ENCODE measurements at places on chromosomes 4 and X.

- no peak for DNase-seq
Measured at GRCh38 chr4:117063961-117064696, 21.2 kb downstream of the TRAM1L1 start.

DNA sequence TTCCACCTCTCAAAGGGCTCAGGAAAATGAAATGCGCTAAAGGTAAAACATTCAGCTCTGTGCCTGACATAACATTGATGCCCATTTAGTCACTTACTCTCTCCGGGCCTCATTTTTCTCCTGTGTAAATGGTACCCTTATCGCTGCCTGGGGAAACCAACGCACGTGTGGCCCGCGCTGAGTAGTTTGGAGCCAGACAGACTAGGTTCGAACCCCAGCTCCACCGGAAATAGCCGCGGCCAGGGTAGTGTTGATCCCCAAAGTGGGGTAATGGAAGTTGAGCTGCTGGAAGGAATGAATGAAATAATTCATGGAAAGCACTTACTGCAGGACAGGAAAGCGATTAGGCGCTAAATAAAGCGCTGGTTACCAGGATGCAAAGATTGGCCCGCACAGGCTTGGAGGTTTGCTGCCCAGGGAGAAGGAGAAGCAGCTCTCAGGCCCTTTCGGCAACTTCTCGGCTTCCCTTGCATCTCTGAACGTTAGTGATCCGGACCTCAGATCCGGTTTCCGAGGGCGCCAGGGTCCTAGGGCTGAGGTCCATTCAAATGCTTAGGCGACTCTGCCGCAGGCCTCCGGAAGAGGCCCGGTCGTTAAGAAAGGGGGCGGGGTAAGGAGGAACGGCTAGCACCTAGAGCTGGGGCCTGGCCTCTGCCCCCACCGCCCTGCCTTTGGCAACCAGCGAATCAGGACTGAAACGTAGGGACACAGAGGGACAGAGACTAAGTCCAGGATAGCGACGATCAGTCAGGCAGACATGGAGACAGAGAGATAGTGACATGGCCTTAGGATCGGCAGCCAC lies 13.3 kb downstream of the NKX3-2 start:
- no peak for DNase-seq

DNA sequence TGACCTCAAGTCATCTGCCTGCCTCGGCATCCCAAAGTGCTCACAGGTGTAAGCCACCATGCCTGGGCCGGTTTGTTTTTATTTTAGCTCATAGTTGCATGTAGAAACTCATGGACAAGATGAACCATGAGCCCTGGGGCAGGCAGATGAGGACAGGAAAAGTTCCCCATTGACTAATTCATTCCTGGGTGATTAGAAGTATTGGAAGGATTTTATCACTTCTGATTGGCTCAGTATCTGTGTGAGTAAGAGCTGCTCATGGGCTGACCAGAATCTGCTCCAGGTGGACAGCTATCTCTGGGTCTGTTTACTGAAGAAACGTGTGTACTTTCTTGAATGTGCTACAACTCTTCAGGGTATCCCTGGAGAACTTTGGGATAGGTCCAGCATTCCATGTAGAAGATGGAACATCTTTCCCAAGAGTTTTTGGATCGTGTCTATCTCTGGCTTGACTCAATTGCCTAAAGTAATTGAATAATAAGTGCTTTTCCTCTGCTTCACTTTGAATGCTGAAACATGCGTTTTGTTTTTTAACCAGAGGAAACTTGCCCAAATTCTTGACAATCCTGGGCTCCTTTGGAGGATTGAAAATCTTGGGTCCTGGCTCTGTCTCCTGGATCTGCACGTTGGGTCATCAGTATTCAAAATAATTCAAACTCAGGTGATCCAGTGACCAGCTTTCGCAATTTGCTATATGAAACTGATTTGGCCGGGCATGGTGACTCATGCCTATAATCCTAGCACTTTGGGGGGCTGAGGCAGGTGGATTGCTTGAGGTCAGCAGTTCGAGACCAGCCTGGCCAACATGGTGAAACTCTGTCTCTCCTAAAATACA lies 88.6 kb upstream of the DHRSX start:
- no peak for DNase-seq

DNA sequence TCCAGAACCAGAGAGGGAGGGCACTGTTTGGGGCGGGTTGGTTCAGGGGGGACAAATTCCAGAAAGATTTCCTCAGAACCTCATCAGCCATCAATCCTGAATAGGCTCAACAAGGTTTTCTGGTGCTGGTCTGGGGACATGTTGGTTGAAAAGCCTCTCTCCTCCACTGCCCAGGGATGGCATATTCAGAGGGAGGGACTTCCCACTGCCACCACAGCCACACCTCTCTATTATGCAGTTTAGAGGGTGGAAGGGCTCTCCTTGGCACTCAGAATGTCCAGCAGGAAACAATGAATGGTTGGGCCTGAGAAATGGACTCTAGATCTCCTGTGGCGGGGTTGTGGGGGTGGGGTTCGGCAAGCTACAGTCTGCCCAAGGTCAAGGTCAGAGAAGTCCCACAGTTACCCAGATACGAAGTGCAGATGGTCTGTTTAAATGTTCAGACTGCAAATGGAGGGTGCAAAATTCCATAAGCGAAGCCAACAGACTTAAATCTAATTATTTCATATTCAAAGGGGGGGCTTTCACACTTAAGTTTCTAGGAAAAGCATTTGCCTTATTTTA lies 70.7 kb downstream of the LEF1 start:
- DNase-seq = no peak

- no peak for DNase-seq
Measured at GRCh38 chr4:26573389-26573794, 10.5 kb upstream of the TBC1D19 start.

GRCh38 chrX:115047181-115047580 lies 29.8 kb upstream of the IL13RA2 start:
- DNase-seq = no peak

DNA sequence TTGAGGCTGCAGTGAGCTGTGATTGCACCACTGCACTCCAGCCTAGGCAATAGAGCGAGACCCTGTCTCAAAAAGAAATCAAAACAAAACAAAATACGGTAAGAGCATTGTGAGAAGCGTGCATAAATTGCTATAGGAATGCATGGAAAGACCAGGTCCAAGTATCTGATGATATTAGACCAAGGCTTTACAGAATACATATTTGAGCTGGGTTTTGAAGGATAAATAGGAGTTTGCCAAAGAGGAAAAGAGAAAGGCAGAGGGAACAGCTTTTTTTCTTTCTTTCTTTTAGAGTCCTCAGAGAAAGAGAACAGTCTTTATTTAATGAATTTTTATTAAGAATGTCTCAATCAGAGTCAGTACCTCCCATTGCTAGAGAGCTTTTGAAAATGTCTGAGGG lies 79.5 kb upstream of the PRPS1 start:
- no peak for DNase-seq

- DNase-seq = no peak
Measured at GRCh38 chrX:70421618-70422017, 1.5 kb upstream of the GDPD2 start.

GRCh38 chr4:19349416-19349815 lies 902.3 kb upstream of the SLIT2 start:
- no peak for DNase-seq

DNA sequence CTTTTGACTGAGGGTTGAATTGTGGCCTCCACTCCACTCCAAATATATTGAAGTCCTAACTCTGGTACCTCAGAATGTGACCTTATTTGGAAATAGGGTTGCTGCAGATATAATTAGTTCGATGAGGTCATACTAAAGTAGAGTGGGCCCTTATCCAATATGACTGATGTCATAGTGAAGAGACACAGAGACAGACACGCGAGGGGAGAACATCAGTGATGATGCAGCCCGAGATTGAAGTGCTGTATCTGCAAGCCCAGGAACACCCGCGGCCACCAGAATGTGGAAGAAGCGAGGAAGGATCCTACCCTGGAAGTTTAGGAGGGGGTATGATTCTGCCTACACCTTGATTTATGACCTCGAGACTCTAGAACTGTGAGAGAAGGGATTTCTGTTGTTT lies 279.0 kb downstream of the ANKRD50 start:
- DNase-seq = no peak

DNA sequence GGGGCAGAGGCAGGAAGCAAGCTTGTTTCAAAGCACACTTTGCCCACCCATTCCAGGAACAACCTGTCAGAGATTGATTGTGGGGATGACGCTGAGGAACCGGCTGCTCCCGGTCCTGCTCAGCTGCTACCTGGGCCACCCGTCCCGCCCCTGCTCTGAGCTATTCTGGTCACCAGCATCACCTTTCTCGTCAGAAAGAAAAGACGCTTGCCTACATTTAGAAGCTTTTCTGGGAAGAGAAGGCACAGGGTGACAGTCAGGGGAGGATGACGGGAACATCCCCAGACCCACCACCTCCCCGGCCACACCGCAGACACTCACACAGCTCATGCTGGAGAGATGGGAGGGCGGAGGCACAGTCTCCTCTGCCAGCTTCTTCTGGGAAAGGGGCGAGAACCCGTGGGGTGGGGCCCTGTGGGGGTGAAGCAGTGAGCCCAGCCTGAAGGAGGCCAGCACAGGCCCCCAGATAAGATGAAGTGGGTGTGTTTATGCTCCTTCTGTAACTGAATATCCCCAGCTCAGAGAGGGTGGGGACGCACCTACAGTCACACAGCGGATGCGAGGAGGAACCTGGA lies 81.8 kb downstream of the CPZ start:
- no peak for DNase-seq

DNA sequence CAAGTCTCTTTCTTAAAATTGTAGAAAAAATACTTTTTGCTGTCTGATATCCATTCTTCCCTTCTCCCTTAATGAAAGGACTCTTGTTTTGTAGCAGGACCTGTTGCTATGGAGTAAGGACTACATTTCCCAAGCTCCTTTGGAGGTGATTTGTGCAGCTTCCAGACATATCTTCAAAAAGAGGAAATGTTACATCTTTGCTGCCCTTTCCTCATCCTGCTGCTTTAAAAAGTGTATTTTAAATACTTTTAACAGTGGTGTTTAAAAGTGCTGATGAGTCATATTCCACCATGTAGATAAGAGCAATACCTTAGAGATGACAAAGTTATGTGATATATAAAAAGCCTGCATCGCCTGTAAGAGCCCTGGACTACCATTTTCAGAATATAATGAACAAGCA lies 98.7 kb downstream of the CFAP299 start:
- no peak for DNase-seq

- DNase-seq = no peak
Measured at GRCh38 chrX:111652719-111653118, 28.3 kb upstream of the ALG13 start.

GRCh38 chr4:138174981-138175794 lies 67.0 kb downstream of the SLC7A11 start:
- DNase-seq = no peak

DNA sequence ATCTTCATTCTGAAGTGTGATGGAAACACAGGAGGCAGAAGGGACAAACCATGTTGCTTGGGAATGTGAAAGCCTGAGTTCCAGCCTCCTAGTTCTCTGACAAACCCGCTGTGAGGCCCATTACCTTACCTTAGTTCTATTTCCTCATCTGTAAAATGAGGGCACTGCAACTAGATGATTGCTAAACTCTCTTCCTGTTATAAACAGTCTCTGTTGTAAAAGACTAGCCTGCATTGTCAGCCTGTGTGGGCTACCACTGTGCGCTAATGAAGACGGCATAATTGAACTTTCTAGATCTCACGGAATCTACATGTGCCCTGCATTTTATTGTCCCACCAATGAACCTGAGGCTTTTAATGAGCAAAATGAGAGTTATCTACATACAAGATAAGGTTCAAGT lies 147.2 kb downstream of the AFF2 start:
- no peak for DNase-seq

DNA sequence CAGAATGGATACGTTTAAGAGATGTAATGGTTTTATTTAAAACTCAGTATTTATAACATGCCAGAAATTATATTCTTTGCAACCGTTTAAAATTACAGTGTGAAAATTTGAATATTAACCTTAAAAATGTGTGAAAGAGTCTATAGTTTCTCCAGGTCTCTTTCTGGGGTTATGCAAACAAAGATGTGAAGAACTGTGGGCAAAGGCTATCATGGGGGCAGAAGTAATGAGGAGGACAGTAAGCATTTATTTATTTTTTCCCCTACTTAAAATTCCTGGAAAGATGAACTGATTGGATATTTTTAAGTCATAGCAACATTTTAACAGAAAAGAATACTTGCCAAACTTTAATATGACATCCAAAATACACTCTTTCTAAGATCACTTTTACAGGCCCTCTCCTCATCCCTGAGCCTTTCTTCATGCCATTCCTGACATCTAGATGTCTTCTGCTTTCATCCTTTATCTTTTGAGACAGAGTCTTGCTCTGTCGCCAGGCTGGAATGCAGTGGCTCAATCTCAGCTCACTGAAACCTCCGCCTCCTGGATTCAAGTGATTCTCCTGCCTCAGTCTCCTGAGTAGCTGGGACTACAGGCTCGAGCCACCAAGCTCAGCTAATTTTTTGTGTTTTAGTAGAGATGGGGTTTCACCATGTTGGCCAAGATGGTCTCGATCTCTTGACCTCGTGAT lies 46.1 kb downstream of the TMEM131L start:
- DNase-seq = no peak

DNA sequence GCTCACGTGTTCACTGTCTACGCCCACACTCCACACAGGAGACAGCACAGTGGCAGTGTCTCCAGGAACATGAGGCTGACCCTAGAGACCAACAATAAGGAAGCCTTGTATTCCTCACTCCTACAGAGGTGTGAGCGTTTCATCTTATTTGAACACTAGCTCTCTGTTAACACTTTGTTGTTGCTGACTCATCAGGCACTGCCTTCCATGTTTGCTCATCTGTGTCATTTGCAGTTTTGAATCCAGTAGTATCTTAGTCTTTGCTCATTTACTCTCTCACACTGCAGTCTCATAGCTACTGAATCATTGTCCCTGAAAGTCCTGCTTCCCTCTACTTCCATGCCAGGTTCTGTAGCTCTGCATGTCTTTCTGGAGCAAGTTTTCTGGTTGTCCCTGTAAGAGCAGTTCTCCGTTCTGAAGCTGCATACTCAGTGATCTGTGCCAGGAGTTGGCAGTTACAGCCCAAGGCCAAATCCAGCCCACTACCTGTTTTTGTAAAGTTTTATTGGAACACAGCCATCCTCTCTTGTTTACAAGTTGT lies 80.3 kb upstream of the DCLK2 start:
- DNase-seq = no peak

- DNase-seq = no peak
Measured at GRCh38 chr4:20687864-20688263, 12.4 kb upstream of the PACRGL start.

DNA sequence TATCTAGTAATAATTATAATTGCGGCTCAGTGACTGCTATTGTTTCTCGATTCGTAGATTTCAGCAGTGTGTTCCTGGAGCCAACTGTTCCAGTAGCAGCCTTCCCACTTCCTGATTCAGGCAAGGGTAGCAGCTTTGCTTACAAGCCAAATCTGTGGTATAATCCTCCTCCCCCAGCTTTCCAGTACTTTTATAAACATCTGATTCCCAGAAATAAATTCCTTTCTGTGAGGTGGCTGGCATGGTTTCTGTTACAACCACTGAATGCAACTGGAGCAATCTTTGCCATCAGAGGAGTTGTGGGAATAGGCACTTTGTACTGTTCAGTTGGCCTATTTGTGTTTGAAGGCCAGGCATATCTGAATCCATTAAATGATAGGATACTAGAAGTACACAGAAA lies 80.0 kb downstream of the GLRA3 start:
- no peak for DNase-seq

GRCh38 chrX:41350150-41350975 lies 16.4 kb downstream of the DDX3X start:
- no peak for DNase-seq

Data from activated T-cell treated with anti-CD3 and anti-CD28 coated beads, Interleukin-2, amount 50 U/mL, for 4 hours (primary cell).